ENCODE measurements at places on chromosomes 5 and 9.
A peak's percentile ranks its signal among the peaks of the same experiment; 100 is the strongest.

DNA sequence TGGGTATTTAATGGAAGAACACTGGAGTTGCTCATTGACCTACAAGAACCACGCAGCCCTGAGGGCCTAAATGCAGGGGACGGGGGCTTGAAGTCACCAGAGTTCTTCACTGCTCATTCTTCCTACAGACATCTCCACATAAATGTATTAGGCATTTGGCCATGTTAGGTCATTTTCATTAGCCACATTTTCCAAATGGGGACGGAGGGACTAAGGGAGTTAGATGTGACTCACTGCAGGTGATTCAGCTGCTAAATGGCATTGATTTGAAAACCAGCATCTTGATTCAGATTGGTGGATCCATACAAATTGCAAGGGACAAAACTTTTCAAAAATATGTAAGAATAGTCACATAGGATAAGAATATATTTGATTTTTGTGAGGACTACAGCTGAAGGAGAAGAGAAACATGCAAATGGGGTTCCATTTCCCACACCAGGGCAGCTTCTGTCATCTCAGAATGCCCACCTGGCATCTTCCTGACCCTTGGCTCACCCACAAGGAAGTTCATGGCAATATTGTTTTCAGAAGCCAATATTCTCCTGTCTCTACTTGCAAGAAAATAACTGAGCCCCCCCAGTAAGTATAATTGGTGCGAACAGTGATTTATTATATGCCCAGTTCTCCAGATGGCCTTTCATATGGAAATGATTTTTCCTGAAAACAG, 264.8 kb downstream of the DOCK8 start:
- peak; percentile 35 for DNase-seq

- no peak for DNase-seq
These were observed 148.8 kb upstream of the ZNF608 start for GRCh38 chr5:124895236-124895635.

DNA sequence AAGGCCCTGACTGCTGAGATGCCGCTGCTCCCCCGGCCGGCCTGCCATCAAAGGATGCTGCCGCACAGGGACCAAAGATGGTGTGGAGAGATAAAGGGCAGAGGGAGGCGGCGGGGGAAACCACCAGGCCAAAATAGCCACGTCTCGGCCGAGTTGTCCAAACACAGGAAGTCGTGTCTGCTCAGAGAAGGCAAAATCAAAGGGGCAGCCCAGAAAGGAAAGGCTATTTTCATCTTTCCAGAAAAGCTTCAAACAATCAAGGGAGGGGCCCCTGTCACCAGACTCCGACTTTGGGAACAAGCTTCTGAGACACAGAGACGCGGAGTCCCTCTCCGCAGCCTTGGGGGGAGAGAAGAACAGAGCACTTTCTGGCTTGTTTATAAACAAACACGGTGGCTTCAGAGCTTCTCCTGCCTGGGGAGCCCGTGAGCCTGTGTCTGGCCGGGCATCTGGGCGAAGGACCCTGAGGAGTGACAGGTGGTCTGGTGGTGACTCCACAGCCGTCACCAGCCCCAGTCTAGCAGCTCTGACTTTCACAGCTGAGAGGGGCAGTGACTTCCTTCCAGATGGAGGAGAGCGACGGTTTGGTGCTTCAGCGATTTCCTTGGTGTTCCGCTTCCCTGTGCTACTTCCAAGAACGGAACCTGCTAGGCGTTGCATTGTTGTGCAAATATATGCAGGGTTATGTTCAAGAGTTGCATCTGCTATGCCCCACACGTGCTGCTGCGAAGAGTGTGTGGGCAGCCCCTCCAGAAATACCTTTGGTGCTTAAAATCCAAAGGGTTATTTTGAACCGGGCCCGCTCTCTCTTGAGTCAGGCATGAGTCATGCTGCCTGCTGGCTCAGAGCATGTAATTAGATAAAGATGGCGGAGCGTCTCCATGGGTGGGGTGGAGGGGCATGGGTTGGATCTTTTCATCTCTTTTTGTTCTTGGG, 24.0 kb downstream of the ADAMTSL2 start:
- no peak for DNase-seq

DNA sequence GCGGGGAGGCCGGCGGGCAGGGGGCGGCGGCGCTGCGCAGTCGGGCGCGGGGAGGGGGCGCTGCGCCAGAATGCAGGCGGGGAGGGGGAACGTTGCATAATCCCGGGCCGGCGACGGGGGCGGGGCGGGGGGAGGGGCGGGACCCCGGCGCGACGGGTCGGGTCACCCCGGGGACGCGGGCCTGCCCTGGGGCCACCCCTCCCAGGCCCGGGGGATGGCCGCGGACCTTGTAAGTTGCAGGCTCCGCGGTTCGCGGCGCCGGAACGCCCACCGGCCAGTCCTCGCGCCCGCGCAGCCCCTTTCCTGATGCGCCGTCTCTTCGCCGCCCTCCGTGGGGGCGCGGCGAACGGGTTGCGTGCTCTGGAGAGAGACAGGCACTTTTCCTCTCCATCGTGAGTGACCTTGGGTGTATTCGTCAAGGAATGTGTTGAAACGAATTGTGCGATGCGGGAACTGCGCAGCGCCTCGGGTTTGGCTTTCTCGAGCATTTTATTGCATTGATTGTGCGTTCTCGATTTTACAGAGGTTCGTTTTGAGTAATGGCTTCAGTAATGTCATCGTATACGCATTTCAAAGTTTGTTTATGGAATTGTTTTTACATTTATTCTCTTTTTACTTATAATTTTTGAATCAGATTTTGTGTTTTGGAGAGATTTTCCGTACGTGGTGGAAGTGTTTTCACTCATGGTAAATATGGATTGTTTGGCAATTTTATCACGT, 802 bp downstream of the SPIN1 start:
- DNase-seq: peak; percentile 9

DNA sequence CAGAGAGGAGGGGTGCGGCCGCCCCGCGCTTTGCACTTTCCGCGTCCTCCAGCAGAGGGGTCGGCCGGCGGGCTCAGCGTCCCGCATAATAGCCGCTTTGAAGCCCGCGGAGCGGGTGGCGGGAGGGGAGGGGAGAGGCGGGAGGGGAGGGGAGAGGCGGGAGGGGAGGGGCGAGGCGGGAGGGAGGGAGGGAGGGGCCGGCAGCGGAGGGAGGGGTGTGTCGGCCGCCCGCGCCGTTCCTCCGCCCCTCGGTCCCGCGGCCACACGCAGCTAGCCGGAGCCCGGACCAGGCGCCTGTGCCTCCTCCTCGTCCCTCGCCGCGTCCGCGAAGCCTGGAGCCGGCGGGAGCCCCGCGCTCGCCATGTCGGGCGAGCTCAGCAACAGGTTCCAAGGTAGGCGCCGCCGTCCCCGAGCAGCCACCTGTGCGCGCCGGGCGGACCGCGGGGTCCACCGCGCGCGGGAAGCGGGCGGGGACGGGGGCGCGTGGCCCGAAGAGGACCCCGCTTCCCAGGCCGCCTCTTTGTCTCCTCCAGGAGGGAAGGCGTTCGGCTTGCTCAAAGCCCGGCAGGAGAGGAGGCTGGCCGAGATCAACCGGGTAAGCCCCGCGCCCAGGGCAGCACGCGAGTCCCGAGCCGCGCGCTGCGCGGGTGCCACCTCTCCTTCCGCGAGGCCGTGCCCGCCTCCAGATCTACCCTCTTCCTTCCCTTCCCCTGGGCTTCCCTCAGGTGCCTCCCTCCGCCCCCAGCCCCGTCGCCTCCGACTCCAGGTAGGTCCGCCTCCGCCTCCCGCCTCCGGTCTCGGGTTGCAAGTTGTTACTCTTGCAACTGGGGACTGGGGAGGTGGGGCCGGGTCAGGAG, at the start of gene AIF1L:
AIF1L (plus strand) TSS at position 263 of the 857 bp plus-strand sequence; CDS start at position 362, 99 bp downstream.
- no peak for DNase-seq

- no peak for DNase-seq
These were observed 452.5 kb downstream of the GADD45G start for GRCh38 chr9:90057361-90057760.

GRCh38 chr9:99335280-99335679, 113.2 kb downstream of the SEC61B start:
- DNase-seq: no peak

DNA sequence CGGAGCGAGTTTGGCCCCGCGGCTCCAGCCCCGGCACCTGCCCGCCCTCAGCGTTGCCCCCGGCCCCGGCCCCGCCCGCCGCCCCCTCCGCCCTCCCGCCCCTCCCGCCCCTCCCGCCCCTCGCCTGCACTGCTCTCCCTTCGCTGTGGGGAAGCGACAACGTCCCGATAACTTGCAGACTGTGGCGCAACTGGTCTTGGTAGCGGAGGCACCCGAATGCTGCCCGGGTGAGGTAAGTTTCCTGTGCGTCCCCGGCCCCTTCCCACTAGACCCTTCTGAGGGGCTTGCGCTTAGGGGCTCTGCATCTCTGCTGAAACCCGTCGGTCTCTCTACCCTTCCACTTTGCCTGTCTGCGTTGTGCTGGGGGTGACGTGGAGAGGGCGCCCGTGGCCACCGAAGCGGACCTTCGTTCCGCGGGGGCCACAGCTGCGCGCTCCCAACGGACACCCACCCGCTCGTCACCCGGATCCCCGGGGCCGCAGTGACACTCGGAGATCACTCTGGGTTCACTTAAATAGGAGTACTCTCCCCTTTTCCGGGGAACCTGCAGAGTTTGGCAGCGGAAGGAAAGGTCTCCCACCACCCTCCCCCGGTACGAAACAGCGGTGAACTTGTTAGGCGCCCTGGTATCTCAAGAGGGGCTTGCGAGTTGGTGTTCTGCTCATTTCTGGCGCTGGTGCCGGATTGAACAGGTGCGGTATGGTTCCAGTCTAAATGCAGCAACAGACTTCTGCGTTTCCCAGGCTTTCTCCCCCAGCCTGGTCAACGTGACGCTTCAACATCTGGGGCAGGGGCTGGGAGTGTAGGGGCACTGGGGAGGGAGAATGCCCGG, 707 bp downstream of the PIP5K1B start:
- no peak for DNase-seq

DNA sequence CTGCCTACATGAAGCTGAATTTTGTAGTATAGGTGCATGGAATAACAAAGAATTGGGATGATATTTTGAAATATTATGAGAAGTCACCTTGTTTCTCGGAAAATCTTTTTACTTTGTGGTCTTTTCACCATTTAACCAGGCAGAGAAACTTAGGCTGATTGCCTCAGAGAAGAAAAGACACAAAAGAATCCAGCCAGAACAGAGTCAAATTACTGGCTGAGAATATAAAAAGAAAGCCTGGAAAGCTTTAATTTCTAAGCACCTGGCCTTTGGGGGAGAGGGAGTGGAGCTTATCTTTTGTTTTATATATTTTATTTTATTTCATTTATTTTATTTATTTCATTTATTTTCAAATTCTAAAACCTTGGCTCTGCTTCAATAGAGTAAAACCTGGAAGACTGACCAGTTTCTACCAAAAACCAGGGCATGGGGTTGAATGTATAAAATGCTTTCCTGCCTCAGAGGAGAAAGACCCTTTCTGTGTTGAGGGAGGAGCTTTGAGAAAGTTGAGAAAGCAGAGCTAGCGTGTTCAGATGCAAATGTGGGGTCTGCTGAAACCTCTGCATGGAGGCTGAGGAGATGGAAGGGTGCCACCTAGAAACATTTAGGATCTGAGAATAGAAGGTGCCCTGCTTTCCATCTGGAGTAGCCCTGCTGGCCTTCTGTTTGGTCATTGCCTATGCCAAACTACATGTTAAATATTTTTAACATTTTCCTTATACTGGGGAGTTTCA, 81.6 kb downstream of the NREP start:
- DNase-seq: no peak

DNA sequence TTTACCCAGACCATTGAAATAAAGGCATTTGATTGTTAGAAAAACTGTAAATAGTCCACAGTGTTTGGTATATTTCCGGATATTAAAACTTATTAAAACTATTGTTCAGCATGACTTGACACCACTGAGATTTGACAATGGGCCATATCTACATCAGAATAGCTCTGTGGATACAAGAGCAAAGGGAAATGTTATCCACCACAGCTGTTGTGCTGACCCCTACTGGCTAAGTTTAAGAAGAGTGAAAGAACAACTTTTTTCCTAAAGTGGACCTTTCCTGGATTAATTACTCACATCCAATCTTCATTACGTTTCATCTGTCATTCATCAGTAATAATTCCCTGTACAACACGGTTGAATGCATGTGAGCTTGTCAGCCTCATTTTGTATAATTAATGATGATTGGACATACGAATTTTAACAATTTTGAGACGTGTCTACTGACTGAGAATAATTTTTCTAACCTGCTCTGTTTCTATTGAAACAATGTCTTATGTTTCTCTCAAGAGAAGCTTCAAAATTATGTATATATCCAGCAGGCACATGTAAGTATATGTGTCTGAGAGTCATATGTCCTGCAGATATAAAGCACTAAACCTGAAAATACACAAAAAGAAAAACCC, 1952.6 kb downstream of the MAT2B start:
- no peak for DNase-seq

DNA sequence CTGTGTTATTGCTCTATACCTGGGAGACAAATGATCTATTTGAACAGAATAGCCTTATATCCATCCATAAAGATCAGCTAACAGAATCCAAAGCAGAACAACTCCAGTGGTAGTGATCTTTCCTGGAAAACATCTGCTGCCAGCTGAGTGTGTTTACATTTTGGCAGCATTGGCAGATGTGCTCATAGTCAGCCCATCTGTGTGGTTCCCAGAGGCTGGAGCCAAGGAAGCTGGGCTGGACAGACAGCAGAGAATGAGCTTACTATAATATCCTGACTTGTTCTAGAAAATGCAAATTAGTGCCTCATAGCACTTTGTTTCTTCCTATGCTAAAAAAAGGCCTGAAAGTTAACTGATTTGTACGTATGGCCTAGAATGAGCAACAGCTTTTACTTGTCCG, 99.7 kb downstream of the ST8SIA4 start:
- peak; percentile 66 for DNase-seq

DNA sequence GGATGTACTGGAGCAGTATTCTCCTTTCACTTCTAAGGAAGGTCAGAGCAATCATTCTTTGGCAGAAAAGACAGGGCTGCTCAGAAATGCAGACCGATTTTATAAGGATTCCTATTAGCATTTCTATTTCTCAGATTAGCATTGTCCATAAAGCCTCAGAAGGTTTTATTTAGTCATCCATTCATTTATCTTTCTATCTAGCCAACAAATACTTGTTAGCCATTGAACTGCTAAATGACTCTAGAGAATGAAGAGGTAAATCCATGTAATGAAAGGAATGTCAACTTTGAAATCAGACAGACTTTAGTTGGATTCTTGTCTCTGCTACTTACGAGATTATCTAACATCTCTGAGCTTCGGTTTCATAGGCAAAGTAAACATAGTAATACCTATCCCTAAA, 165.2 kb downstream of the SLC25A46 start:
- DNase-seq: no peak

- no peak for DNase-seq
These were observed 19.0 kb downstream of the SNX24 start for GRCh38 chr5:122864400-122864799.
